ENCODE measurements at places on chromosomes 4 and X. TPM values are rescaled to one million over a fixed set of nuclear protein-coding genes. Genes with fewer than 3 reads are reported as not detected.

DNA sequence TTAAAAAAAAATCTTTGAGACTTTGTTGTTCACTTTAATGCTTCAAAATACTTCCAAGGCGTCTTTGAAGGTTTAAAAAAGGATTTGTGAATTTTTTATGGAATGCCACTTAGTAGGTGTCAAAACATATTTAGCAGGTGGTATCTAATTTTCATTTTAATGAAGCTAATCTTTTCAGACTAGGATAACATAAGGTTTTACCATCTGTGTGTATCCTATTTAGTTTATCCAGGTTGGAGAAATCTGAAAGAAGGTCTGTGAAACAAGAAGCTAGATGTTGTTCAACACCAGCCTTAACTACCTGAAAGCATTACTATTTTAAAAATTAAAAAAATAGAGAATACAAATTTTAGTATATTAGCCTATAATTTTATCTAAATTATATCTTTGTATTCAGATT is 193.4 kb downstream of the GRID2 start:
- H3K4me1 ChIP-seq: no peaks in the 10 kb centered on the region
- H3K27ac ChIP-seq: no peak overlapping the region
- no peaks in the 10 kb centered on the region for H3K36me3 ChIP-seq
- H3K4me3 ChIP-seq: no peak overlapping the region

DNA sequence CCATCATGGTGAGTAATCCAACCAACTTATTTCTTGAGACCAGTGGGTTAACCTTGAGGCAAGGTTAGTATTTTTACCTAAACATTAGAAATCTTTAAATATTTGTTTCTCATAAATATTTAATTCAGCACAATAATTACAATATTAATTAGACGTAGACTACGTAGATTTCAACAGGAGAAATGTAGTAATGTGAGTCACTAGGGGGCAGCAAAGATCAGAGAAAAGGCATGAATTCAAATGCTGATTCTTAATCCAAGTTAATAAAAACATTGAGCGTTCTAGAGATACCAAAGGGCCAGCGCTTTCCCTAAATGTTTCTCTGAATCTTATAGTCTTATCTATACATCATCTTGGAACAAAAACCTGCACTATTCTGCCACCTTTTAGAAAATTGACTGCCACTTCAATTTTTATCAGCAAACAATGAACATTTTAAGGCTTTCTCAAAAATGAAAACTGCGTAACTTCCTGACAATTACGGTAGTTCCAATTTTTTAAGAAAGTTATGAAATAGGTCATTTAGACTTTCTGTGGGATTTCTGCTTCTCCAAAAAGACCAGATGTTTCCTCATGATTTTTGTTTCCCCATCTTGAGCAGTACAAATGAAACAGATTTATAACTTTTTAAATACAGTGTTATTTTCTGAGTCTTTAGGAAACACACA is 180.7 kb downstream of the GASK1B start:
- H3K4me3 ChIP-seq: peak overlapping the region; percentile 87
- DNase-seq: peak; percentile 66
- peaks cover 2% of the 10 kb centered on the region for H3K27me3 ChIP-seq
- peaks cover 10% of the 10 kb centered on the region for H3K4me1 ChIP-seq
- peak overlapping the region; percentile 32 for H3K27ac ChIP-seq
- no peaks in the 10 kb centered on the region for H3K36me3 ChIP-seq

Gene PABPC4L
- 3.8 TPM for total RNA-seq

DNA sequence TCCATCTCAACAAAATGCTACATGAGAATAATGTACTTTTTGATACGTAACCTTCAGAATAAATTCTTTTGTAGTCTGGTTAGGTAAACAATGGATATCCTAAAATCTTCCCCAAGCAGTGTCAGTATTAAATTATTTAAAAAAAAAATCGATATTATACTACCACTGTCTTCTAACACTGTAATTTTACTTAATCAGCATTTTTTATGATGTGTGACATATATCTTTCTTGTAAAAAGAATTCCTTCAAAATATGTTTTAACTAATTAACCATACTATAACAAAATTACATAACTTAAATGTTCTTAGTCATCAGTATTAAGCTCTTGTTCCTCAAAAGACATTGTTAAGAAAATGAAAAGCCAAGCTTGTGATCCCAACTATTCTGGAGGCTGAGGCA is 12.5 kb downstream of the OTUD4 start:
- no peak overlapping the region for H3K4me3 ChIP-seq
- DNase-seq: no peak
- H3K27ac ChIP-seq: no peak overlapping the region
- peaks cover 15% of the 10 kb centered on the region for H3K4me1 ChIP-seq

- no peaks in the 10 kb centered on the region for H3K36me3 ChIP-seq
- no peak overlapping the region for H3K27ac ChIP-seq
- DNase-seq: no peak
Measured at GRCh38 chrX:43835559-43835958, 46.7 kb downstream of the MAOB start.

Gene AR
- 12.5 TPM for total RNA-seq

GRCh38 chrX:153602601-153603000 is 3.7 kb upstream of the CCNQ start:
- no peaks in the 10 kb centered on the region for H3K36me3 ChIP-seq
- peaks cover 14% of the 10 kb centered on the region for H3K4me1 ChIP-seq
- DNase-seq: no peak
- H3K27ac ChIP-seq: no peak overlapping the region
- peaks cover 1% of the 10 kb centered on the region for H3K27me3 ChIP-seq

DNA sequence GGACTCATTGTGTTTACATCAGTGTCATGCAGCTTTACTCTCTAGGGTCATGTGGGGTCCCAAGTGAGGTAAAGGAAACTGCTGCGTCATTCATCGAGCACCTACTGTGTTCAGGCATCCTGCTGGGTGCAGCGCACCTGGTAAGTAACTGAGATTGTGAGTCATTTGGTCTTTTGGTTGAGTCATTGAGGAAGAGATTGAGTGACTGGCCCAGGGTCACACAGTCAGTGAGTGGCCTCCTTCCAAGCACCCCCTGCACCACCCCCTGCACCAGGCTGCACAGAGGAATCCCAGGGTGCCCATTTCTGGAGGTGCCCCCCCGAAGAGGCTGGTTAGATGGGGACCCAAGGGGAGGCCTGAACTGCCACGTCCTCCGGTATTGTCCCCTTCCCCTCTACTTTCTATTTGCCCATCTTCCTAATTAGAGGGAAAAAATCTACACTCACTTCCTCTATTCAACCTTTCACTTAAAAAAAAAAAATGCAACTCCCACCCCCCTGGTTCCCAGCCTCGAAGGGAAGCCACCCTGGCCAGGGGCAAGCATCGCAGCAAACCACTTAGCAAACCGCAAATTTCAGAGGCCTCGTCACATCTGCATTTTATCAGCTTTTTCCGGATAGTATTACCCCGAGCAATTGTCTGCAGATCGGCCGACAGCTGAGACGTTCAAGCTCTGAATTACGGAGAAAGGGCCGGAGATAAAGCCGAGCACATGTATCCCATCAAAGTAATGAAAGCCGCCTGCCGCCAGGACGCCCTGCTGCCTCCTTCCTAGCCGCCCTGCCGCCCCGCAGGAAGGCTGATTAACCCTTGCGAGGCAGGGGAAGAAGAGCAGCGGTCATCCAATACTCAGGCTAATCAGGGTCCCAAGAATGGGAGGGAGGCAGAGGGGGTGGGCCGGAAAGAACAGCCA is 96.3 kb upstream of the MSX1 start:
- H3K27me3 ChIP-seq: peaks cover 12% of the 10 kb centered on the region
- peak overlapping the region; percentile 77 for H3K4me3 ChIP-seq
- H3K27ac ChIP-seq: peak overlapping the region; percentile 76
- peaks cover 34% of the 10 kb centered on the region for H3K4me1 ChIP-seq

Gene CT83
- total RNA-seq: not detected

Gene POU3F4
- not detected for total RNA-seq

GRCh38 chr4:41207291-41207831 is 7.0 kb downstream of the APBB2 start:
- peaks cover 20% of the 10 kb centered on the region for H3K36me3 ChIP-seq
- no peak for DNase-seq
- peak overlapping the region; percentile 87 for H3K27ac ChIP-seq
- peaks cover 4% of the 10 kb centered on the region for H3K27me3 ChIP-seq

GRCh38 chr4:89242864-89243732 is 64.5 kb downstream of the GPRIN3 start:
- H3K4me1 ChIP-seq: no peaks in the 10 kb centered on the region
- DNase-seq: no peak
- no peak overlapping the region for H3K27ac ChIP-seq
- peaks cover 9% of the 10 kb centered on the region for H3K27me3 ChIP-seq

DNA sequence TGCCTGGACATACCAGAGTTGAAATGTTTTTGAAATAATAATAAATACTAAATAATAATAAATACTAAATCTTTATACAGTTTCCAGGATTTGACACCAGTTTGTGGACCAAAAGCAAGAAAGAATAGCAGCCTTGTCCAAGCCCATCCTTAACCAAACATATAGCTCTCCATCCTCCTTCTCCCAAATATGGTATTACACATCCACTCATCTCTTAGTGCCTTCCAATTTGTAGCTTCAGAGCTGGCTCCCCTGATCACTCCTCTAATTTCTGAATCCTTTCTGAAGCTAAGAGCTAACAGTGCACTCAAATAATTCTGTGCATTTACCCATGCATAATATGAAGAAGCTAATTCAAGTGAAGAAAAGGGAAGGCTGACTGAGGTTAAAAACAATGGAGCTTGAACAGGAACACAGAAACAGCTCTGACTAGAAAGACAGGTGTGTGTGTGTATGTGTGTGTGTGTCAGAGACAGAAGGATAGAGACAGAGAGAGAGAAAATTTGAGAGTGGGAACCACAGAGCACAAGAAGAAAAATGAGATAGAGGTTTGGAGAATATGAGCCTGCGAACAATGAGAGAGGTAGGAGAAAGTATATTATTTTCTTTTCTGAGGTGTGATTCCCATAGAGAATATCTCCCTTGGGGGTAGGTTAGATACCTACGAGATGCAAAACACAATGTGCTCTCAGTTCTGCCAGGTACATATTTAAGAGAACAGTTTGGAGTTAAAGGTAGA is 123.5 kb downstream of the CAMK2D start:
- H3K27me3 ChIP-seq: peaks cover 2% of the 10 kb centered on the region
- no peak overlapping the region for H3K4me3 ChIP-seq
- peaks cover 69% of the 10 kb centered on the region for H3K4me1 ChIP-seq

GRCh38 chr4:142475663-142476062 is 370.4 kb downstream of the INPP4B start:
- peak overlapping the region; percentile 4 for H3K27ac ChIP-seq
- H3K27me3 ChIP-seq: no peaks in the 10 kb centered on the region
- peaks cover 32% of the 10 kb centered on the region for H3K4me1 ChIP-seq

DNA sequence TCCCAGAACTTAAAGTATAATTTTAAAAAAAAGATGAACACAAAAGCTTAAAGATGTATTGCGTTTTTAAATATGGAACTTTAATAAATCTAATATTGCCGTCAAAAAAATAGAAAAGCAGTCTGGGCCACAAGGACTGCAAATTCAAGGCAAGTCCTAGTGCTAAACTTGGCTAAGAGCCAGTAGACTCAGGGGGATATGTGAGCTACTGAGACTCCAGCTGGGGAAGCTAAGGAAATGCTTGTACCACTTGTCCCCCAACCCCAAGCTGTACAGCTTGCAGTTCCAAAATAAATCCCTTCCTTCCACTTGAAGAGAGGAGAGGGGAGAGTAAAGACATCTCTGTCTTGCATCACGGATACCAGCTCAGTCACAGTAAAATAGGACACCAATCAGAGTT is 290.8 kb upstream of the FGF13 start:
- no peak for DNase-seq
- peaks cover 3% of the 10 kb centered on the region for H3K36me3 ChIP-seq
- no peak overlapping the region for H3K4me3 ChIP-seq
- H3K27ac ChIP-seq: no peak overlapping the region

Gene CXCL5
- total RNA-seq: not detected

DNA sequence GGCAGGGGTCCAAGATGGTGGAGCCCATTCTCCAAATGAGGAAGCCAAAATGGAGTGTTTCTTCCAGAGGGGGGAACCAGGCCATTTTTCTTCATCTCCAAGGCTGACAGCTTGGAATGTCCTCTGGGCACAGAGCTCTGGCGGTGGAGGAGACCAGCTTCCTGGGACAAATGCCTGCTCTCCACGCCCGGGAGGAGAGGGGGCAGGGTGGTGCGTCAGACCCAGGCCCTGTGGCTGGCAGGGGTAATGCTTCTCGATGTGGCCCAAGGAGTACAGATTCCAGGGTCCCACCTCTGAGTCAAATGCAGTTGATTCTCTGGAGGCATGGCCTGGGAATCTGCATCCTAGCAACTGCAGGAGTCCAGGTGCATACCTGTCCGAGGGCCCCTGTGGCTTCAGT is 44.6 kb upstream of the ADRA2C start:
- no peak overlapping the region for H3K27ac ChIP-seq
- H3K27me3 ChIP-seq: peaks cover 41% of the 10 kb centered on the region
- H3K4me1 ChIP-seq: no peaks in the 10 kb centered on the region
- no peak overlapping the region for H3K4me3 ChIP-seq

DNA sequence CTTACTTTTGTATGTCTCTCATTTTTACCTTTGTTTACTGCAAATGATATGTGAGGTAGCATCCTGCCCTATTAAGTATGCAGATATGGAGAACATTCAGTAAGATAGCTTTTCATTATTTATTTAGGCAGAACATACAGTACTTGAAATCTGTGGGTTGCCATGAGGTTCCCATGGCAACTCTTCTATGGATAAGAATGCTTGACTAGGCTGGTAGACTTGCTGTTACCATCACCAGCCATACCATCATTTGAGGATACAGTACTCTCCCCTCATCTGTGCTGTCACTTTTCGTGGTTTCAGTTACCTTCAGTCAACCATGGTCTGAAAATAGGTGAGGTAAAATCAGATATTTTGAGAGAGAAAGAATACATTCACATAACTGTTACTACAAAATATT is 56.7 kb downstream of the NAF1 start:
- H3K27ac ChIP-seq: no peak overlapping the region
- H3K36me3 ChIP-seq: no peaks in the 10 kb centered on the region
- H3K27me3 ChIP-seq: no peaks in the 10 kb centered on the region
- no peaks in the 10 kb centered on the region for H3K4me1 ChIP-seq

DNA sequence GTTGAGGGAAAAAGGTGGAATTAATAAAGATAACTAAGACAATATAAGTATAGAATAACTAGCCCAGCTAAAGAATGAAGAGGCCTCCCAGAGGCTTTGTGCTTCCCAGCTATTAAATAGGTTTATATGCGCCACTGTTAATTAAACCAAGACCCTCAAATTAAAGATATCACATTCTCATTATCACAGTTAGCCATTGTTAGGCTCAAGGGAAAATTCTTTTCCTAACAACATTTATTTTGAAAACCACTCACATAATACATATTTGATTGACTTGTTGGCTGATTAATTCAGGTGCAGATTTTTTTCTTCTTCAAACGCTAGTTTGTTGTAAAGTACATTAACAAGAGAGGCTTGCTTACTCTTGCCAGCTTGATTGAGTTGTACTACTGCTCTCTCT is 216.8 kb upstream of the TRAM1L1 start:
- H3K27ac ChIP-seq: no peak overlapping the region
- H3K4me3 ChIP-seq: no peak overlapping the region
- no peaks in the 10 kb centered on the region for H3K4me1 ChIP-seq
- no peak for DNase-seq
- H3K36me3 ChIP-seq: no peaks in the 10 kb centered on the region
- no peaks in the 10 kb centered on the region for H3K27me3 ChIP-seq

All from HFFc6 (cell line).